ENCODE measurements at places on chromosomes 6 and 20. TPM values are rescaled to one million over a fixed set of nuclear protein-coding genes. Genes with fewer than 3 reads are reported as not detected.

Gene CDYL
- 27.7 TPM for polyA plus RNA-seq

Gene BCAS1
- 2.4 TPM for polyA plus RNA-seq

Gene TRIM40
- polyA plus RNA-seq, result not detected

Gene MAS1
- 0.03 TPM for polyA plus RNA-seq

Gene CLIC5
- 203 TPM for polyA plus RNA-seq

Gene ZNF133
- polyA plus RNA-seq, result 27.7 TPM

Gene SEL1L2
- not detected for polyA plus RNA-seq

Gene CD109
- polyA plus RNA-seq, result 16.2 TPM

Gene NKAIN4
- 41.5 TPM for polyA plus RNA-seq

Gene COL11A2
- polyA plus RNA-seq, result 5.4 TPM

Gene HLA-G
- 5.8 TPM for polyA plus RNA-seq

Gene SLC17A1
- 24.0 TPM for polyA plus RNA-seq

Gene HLA-DPB1
- polyA plus RNA-seq, result 21.0 TPM

Gene MYB
- 4.6 TPM for polyA plus RNA-seq

DNA sequence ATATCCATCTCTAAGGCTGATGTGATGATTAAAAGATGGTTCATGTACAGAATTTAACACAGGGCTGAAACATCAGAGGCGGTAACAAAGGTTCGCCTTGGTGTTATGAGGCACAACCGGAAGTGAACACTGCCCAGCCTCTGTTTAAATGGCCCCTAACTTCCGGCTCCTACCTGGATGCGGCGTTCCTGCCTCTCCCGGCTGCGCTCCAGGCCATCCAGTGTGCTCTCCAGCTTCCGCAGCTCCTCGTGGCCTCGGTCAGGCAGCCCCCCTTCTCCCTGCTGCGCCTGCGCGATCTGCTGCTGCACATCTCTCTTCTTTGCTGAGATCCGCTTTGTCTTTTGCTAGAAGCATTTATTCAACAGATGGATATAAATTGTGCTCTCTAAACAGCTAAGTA is 195.3 kb downstream of the SYNE1 start:
- no peak for DNase-seq

- DNase-seq, result no peak
These were observed 60.7 kb downstream of the AKAP12 start for GRCh38 chr6:151300267-151300991.

DNA sequence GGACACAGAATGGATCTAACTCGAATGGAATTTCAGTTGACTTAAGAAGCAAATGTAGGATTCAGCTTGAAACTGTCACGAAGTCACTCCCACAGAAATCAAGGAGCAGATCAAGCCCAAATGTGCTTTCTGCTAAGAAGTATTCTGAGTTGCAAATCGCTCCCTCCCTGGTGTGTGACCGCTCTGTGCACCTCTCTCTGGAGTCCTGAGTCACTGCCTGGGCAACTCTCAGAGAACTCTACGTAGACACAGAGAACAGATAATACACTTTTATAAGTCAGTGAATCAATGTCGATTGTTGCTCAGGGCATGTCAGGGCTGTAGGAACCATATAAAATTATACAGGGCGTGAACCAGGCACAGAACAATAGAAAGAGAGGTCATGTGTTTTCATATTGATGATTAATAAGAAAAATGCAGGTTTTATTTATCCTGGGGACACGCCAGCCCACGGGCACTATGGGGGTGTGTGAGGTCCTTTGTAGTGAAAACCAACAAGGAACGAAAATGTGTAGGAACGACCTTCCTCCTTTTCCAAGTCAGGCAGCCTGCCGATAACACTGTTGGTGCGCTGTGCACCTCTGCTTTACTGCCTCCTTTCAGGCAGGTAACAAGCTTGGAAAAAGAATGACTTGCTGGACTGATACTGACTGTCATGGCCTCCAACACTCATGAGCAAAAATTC is 248.1 kb upstream of the FOXQ1 start:
- no peak for DNase-seq

GRCh38 chr20:59043698-59044097 is 1.1 kb upstream of the PRELID3B start:
- no peak for DNase-seq

DNA sequence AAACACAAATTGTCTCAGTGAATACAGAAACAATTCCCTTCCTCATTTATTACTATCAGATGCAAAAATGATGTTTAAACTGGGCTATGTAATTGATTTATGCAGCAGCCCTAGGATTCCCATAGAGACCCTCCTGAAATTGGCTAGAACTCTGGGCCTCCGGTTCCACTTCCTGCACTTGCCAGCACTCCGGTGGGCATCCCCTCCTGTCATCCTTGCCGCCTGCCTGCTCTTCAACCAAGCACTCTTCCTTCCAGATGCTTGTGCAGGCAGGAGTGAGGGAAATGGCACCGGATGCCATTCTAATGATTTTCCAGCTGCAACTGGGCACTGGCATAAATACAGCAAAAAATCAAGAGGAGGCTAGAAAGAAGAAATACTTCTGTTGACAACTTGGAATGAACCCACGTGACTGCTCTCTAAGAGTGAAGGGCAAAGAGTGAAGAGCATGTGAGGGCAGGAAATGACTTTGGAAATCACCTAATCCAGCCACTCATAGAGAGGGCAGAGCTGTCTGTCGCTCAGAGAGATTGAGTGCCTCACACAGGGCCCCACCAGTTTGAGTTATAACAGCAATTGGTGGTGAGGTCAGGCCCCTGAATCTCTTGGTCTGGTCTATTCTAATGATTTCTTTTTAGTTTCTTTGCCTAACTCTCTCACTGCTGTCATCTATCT is 3.7 kb upstream of the NEDD9 start:
- no peak for DNase-seq

DNA sequence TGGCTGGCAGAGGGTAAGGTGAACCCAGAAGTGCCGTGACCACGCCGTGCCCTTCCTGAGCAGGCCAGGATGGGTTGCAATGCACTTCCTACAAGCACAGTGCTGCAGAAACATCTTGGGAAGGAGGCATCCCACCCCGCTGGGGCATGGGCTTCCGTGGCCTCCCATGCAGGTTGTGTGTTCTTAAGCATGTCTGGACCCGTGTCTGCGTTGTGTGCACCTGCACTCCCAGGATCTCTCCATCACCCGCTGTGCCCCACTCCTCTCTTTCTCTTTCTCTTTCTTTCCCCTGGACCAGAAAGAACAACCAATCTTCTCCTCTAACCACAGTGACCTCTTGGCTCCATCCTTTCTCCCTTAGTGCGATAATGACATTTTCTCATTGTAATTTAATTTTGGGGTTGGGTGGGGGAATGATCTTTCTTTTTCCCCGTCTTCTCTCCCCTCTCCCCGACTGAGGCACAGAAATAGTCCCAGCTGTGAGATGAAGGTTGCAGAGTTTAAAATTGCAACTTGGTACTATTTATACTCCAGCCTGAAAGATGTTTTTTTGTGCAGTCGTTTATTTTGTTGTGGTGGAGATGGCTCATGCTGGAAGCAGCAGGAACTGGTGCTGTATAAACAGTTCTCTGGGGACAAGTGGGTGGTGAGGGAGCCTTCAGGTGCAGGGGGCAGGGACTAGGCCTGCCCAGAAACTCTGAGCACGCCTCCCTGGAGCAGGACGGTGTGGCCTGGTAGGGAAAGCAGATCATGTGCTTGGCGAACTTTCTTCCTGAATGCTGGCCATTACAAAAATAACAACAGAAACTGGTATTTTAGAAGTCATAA is 20.5 kb downstream of the BCAS4 start:
- DNase-seq, result no peak

DNA sequence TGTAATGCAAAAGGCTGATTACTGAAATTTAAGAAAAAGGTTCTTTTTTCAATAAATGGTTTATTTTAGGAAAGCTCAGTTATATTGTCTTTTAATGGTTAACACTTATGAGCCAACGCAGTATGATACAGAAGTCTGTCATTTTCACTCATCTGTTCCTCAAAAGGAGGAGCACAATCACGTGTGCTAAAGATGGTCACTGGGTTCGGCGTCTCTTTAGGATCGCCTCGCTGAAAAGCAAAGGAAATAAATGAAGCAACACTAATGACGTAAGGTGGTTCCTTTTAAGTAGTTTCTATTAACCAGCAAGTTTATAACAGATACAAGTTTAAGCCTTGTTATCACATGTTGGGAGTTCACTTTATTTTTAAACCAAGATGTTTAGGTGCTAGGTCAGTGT is 125.7 kb downstream of the MAP3K4 start:
- DNase-seq, result no peak

GRCh38 chr6:43246301-43247113 is 3.2 kb downstream of the TTBK1 start:
- DNase-seq, result no peak

DNA sequence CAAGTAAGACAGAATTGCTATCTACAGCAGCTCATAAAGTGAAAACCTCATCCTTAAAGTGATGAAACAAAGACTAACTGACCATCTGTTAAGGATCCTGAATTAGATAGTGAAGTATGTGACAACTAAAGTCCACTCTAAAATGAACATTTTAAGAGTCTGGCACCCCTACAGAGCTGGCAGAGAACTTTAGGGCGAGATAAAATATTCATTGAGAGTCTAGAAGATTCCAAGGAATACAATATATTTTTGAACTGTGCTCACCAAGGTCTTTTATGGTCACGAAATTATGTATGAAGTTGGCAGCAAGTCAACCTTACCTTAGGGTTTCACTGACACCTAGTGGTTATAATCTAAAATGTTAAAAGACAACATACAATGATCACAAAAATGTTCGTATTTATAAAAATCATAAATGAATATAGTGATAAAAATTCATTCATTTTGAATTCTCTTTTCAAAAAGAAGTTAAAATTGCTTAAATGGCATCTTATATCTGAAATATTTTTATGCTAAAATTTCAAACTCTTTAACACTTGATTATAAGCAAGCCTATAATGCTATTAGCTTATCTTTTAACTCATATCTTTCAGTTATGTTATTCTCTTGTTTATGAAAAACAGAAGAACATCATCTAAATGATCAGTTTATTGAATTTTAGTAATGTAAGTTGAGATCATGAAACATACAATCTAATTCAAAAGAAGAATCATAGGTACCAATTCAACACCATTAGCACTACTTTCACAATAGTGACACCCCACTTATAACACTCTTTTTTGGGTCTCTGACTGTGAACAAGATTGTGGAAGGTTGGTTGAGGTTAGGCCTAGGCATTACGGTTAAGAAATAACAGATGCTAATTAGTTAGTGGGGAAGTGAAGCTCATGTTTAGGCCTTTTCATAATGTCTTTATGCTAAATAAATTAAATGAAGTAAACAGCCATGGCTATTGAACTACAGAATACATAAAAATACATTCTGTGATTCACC is 27.5 kb downstream of the RSPH3 start:
- peak; percentile 20 for DNase-seq

GRCh38 chr6:111283707-111284106 is 196.4 kb downstream of the SLC16A10 start:
- no peak for DNase-seq

- peak; percentile 91 for DNase-seq
These were observed 18.8 kb upstream of the BTN3A3 start for GRCh38 chr6:26421259-26422144.

GRCh38 chr6:35980991-35981645 is 43.3 kb downstream of the SLC26A8 start:
- DNase-seq, result no peak

DNA sequence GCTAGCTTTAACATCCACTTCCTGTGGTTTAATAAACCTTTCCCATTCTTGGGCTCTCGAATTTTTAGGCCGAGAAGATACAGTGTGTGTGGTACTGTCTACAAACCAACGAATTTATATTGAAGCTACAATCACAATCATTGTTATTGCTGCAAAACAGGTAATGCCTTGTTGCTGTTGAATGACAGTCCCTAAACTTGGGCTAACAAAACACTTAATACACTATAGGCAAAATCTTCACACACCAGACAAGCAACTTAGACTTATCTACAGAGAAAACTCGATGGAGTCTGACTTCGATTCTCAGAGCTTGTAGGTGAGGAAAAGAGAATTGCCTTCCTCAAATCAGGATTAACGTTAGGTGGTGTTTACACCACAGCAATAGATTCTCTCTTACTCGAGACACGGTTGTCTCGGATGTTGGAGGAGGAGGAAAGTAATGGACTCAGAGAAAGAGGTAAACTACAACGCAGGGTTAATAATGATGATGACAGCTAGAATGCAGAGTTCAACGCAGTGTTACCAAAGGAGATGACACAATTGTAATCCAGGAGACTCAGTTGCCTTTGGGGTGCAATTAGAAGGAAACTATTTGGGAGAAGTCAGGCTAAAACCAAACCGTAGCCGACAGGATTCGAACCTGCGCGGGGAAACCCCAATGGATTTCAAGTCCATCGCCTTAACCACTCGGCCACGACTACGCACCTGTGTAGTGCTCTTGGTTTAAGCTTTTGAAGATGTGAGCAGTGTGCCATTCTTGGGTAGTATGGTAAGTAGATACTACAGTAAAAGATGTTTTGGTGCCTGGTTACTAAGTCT is 32.5 kb upstream of the ZNF184 start:
- no peak for DNase-seq

- no peak for DNase-seq
These were observed 112.1 kb downstream of the WDR27 start for GRCh38 chr6:169589699-169590257.

GRCh38 chr20:2840967-2841531 is 504 bp downstream of the VPS16 start:
- no peak for DNase-seq

DNA sequence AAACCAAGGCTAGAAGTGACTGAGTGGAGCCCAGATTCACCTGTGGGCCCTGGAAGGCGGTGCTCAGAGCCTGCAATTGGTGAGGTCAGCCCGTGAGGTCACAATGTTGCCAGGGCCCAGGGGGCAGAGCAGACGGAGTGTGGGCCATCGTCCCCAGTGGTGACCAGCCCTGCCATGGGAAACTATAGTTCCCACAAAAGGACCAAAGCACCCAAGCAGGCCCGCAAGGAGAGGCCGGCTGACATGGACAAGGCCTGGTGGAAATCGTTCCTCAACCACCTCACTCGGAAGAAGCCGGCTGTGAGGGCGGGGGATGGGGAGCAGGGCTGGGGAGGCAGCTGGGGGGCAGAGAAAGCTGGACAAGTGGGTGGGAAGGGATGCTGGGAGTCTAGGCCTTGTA is at the start of gene C20orf144:
TSS of gene C20orf144 (plus strand) at position 156 of the 400 bp plus-strand sequence. CDS start at position 175, 19 bp downstream.
- no peak for DNase-seq

GRCh38 chr6:18506382-18507017 is 119.3 kb downstream of the RNF144B start:
- no peak for DNase-seq

- no peak for DNase-seq
These were observed 82.2 kb upstream of the LRFN2 start for GRCh38 chr6:40669343-40669742.

DNA sequence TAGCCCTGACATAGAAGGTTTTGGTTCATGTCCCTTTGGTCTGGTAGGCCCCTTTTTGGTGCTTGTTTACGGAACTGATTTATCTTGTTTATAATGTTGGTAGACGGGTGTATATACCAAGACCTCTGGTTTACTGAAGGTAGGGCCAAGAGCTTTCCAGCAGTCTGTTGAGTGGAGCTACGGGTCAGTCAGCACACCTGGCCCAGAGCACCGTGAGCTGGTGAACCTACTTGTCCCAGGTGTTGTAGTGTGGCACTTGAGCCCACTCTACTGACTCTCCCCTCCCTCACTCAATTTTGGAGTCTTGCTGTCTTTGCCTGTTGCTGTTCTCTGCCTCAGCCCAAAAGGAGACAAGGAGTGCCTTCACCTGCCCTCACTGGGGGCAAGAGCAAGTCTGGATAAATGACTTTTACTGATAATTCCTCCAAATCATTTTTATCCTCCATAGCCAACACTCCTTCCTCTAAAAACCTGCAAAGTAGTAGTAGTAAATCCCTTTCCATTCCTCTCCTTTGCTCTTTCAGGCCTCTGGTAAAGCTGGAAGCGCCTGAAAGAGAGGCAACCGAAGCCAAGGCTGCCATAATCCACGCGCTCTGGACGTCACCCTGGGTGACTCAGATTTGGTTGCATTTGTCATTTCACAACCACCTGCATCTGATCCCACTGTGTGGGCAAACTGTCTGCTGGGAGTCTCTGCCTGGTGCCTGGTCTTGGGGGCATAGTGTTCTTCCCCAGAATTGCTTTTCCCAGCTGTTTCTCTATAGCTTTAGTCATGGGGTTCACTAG is 22.2 kb downstream of the RREB1 start:
- DNase-seq, result no peak
